Hematopoietic multipotent progenitor cell treated with erythropoietin and hydrocortisone succinate and interleukin-3 and kit ligand, for 8 days (in vitro differentiated cells): ENCODE measurements at places on chromosomes 12 and 14.

GRCh38 chr14:64035143-64035542 is 182.3 kb downstream of the SYNE2 start:
- DNase-seq = no peak

DNA sequence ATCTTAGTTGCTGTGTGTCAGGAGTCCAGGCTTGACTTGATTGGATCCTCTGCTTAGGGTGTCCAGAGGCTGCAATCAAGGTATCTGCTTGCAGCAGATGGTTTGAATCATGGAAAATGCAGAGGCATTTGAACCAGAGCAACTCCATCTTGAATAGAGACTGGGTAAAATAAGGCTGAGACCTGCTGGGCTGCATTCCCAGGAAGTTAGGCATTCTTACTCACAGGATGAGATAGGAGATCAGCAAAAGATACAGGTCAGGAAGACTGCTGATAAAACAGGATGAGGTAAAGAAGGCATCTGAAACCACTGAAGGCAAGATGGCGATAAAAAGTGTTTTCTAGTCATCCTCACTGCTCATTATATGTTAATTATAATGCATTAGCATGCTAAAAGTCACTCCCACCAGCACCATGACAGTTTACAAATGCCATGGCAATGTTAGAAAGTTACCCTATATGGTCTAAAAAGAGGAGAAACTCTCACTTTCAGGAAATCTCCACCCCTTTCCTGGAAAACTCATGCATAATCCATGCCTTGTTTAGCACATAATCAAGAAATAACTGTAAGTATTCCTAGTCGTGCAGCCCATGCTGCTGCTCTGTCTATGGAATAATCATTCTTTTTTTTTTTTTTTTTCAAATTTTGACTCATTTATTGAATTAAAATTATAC is 218.3 kb upstream of the CPNE8 start:
- DNase-seq = no peak

- no peak for DNase-seq
Observed at GRCh38 chr12:11829764-11830194, 180.3 kb downstream of the ETV6 start.

GRCh38 chr12:126926023-126926594 is 1340.9 kb upstream of the TMEM132C start:
- no peak for DNase-seq

GRCh38 chr12:112116232-112117060 is 7.9 kb upstream of the NAA25 start:
- DNase-seq = peak; percentile 90

DNA sequence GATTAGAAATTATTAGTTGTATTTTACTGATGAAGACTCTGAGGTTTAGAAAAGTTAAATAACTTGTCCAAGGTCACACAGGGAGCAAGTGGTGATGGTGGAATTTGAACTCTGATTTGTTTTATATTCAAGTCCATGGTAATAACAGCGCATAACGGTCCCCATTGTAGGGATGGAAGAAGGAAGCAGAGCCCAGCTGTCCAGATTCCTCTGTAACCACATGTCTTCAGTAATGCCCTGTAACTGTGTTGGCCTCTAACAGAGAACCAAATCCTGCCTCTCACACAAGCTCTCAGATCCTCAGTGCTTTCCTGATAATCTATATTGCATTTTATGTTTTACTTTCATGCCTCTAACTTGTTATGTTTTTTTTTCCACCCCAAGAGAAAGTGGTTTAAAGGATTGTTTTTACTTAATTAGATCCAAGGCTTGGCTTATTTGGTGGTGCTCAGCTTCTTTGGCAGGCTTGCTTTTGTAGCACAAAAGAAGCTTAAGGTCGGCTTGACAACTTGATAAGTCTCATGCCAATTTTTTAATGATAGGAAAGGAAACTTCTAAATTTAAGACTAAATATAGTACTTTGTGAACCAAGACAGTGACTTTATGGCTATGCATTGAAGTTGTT is 105.1 kb upstream of the SEL1L start:
- no peak for DNase-seq

- no peak for DNase-seq
Observed at GRCh38 chr14:23865502-23865901, 88.1 kb upstream of the DHRS4 start.

DNA sequence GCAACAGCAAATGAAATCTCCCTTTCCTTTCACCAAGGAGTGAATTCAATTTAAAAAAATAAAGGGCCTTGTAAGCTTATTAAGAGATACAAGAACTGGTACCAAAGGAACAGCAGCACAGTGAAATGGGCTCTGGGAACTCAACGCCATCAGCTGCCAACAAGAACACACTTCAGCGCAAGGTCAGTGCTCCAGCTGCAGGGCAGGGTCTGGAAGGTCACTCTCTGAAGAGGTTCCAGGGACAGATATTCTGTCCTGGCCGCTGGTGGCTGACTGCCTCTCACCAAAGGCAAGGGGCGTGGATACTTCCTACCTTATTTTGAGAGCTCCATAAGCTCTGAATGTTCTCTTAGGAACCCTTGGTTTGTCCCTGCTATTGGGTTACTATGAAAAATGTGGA is 186.6 kb downstream of the CALM1 start:
- DNase-seq = no peak

- no peak for DNase-seq
Observed at GRCh38 chr12:111334393-111334915, 34.4 kb downstream of the PHETA1 start.

GRCh38 chr12:13101821-13102375 is 1.6 kb downstream of the GSG1 start:
- no peak for DNase-seq

DNA sequence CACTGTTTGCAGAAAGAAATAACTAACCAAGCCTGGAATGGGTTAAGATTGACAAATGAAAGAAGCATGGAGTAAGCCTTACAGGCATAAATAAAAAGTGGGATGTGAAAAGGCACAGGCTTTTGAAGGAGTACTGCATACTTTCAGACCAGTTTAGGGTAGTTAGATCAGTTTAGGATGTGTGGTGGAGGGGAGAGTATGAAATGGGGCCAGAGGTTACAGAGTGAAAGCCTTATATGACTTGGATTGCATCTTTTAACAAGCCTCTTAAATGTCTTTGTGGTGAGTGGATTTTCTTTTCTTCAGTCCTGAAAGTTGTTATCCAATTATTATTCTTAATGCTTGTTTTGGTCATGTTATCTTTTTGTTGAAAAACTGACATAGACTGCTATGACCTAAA is 52.2 kb upstream of the TRHDE start:
- no peak for DNase-seq

DNA sequence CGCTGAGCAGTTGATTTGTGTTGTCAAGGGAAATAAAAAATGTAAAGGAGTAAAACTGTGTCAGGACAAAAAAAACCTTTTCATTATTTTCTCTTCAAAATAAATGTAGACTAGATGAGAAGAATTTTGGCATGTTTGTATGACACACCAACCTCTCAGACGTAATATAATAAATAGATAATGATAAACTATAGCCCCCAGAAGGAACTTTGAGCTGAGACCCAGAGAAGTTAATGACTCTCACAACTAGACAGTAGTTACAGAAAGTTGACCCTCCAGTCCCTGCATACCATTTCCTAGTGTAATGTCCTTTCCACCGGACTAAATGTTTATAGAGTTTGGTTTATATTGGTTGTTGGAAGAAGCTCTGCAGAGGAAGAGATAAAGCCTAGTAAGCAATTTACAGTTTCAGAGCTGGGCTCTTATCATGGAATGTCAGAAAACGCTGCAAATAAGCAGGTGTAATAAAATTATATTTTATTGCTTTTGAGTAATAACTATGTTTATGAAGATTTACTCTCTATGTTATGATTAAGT is 97.3 kb downstream of the TRHDE start:
- DNase-seq = no peak

DNA sequence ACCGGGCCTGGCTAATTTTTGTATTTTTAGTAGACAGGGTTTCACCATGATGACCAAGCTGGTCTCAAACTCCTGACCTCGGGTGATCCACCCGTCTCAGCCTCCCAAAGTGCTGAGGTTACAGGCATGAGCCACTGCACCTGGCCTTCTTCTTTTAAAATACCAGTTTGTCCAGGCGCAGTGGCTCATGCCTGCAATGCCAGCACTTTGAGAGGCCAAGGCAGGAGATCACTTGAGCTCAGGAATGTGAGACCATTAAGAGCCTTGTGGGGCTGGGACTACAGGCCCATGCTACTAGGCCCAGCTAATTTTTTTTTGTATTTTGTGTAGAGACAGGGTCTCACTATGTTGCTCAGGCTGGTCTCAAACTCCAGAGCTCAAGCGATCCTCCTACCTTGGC is 8.1 kb upstream of the PEBP1 start:
- DNase-seq = no peak

DNA sequence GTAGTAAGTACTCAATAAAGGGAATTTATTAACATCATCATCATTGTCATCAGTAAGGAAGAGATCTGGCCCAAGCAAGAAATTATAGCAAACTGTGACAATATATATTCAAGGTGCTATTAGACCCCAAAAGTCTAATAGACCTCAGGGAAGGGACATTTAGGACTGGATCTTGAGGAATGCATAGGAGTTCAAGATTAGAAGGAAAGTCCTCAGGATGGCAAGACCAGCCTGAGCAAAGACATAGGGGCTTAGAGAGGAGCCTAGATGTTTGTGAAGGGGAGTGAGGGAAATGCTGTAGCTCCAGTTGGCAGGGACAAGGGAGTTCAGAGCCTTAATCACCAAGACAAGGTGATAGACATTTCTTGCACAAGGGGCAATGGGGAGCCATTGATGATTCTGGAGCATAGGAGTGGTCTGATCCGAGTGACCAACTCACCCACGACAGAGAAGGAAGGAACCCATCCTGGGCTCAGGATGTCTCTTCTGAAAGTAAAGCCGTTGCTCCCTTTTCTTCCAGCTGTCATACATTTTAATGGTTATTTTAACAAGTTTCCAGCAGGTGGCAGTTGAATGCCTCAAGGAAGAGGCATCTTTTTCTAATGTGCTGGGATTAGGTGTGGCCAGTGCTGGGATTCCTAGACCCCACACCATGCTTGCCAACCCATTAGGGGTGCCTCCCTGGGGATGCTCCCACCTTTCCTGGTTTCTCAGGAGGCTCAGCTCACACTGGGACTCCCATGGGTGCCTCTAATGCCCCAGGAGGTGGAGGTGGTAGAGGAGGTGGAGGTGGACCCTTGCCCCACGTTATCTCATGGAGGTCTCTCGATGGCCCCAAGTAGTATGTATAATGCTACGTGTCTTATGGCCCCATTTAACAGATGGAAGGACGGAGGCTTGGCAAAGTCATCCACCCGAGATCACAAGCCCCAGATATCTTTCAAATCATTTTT is 37.8 kb downstream of the PHETA1 start:
- DNase-seq = peak; percentile 65

DNA sequence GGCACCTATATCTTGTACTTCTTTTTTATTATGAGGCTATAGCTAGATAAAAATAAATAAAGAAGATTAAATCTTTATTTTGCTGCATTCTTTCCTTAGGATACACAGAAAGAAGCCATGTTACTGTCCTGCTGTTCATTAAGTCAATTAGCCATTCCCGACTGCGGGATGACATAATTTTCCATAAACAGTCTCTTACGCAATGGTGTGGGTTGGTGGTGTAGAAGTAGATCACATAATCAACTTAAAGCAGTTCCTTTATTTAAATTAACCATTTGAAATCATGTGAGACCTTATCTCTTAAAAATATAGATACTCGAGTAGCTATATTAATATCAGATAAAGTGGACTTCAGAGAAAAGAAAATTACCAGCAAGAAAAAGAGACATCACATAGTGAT is 40.2 kb downstream of the TAOK3 start:
- peak; percentile 28 for DNase-seq

- DNase-seq = no peak
Observed at GRCh38 chr12:14545144-14546124, 22.2 kb downstream of the PLBD1 start.

GRCh38 chr12:6953442-6954315 is 2.5 kb downstream of the PTPN6 start:
- DNase-seq = peak; percentile 92

GRCh38 chr12:133220521-133220920 is 15.2 kb downstream of the ANHX start:
- no peak for DNase-seq

DNA sequence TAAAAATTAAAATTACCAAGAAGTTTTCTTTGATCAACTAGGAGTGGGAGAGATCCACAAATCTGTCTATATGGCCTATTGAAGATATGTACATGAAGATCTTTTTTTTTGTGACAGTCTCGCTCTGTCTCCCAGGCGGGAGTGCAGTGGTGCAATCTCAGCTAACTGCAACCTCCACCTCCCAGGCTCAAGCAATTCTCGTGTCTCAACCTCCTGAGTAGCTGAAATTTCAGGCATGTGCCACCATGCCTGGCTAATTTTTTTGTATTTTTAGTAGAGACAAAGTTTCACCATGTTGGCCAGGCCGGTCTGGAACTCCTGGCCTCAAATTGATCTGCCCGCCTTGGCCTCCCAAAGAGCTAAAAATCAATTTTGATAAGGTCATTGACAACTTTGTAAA is 4.6 kb upstream of the NFATC4 start:
- DNase-seq = no peak

DNA sequence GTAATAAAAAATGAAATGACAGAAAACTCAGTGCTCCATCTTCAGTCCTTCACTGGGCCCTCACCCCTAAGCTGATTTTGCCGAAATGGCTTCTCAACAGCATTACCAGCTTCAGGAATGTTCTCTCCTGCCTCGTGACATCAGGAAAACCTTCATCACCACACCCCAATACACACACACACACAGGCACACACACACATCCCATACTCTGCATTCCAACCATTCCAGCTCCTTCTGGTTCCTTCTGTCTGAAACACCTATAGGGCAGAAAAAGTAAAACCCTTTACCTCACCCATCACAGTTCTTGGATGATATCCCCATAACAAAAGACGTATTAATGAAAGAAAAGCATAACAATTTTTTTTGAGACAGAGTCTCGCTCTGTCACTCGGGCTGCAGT is 75.9 kb downstream of the CCDC60 start:
- DNase-seq = no peak

- peak; percentile 49 for DNase-seq
Observed at GRCh38 chr12:64610660-64611340, 505 bp downstream of the RASSF3 start.

GRCh38 chr12:126419131-126419530 is 1353.9 kb downstream of the AACS start:
- no peak for DNase-seq

GRCh38 chr12:62146318-62146717 is 113.9 kb upstream of the USP15 start:
- DNase-seq = no peak

DNA sequence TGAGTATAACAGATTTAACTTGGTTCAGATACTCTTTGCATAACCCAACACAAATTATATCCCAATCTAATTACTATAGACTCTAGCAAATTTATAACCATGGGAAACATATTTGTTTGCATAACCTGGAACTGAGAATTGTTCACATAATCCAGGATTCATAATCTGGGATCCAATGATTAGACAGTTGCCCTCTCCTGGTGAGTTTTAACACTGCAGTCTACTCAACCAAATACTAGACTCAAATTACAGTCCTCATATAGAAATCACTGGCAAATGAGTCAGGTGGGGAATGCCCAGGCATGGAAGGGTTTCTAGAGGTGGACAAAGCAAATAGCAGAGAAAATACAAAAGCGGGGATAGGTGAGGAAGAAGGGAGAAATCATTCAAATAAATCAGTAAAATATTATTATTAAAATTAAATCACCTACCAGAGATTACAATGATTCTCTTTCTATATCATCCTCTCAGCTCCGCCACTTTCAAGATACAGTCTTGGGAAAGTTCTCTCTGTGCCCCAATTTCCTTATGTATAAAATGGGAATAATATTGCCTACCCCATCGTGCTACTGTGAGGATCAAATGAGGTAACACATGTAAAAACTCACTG is 9.4 kb downstream of the GCH1 start:
- peak; percentile 57 for DNase-seq

GRCh38 chr14:64948612-64949210 is 6.2 kb upstream of the GPX2 start:
- DNase-seq = no peak
